ENCODE measurements at places on chromosomes 3 and 15.
A peak's percentile ranks its signal among the peaks of the same experiment; 100 is the strongest.

DNA sequence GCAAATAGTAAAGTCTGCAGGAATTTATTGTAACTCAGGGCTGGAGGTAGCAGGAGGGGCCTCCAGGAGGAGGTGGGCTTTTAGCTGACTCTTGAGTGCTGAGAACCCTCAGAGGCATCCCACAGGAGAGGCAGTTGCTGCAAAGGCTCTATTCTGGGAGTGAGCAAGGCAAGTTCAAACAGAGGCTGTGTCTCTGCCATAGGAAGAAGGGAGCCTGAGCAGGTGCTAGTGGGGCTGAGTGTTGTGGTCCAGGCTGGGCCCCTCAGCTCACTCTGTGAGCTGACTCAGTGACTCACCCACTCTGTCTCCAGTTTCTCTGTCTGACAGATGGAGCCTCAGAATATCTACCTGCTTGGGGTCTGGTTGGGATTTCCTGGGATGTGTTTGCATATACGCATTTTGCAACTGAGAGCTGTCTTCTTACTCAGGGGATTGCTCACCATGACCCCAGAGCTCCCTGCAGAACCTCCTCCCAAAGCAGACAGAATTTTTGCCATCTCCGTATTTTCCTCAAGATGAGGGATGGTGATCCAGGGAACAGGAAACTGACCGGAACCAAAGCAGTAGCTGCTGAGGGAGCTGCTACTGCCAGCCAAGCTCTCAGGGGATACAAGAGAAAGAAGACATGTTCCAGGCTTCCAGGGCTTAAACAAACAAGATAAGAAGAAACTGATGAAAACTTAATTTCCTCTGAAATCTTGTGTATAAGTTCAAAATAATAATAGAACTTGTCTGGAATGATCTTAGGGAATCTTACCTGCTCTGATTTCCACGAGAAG is 13.6 kb upstream of the NOX5 start:
- DNase-seq, result peak; percentile 78

GRCh38 chr3:188465311-188465710 is 311.4 kb downstream of the LPP start:
- DNase-seq, result no peak

GRCh38 chr3:26715431-26715830 is 92.9 kb downstream of the LRRC3B start:
- no peak for DNase-seq

DNA sequence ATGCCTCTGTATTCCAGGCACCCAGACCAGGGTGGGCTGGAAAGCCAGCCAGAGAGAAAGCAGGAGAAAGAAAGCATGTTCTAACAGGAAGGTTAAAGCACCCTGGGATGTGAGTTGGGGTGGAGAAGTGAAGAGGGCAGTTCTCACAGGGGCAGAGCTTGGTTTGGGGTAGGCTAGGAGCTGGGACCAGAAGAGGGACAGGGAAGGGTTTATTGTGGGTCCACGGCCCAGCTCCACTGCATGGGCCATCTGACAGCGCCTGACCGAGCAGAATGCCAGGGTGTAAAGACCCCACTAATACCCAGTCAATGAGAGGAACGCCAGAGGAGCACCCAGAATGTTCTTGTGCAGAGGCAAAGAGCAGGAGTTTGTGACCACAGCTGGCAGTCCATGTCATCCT is 27.1 kb upstream of the MAGEF1 start:
- no peak for DNase-seq

DNA sequence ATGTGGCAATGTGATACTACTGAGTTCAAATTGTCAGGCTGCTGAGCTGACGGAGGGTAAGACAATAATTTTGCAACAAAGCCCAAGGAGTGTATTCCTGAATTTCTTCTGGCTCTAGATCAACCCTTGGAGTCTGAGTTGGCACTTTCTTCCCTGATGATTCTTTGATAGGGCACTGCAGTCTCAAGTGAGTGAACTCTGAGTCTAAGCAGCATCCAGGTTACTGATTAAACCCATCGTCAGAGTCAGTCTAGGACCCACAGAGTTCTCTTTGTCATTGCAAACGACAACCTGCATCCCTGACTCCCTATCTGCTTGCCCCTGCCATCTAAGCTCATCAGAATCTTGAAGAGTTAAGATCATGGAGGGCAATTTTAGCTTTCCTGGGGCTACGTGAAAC is 58.6 kb downstream of the MME start:
- no peak for DNase-seq

- no peak for DNase-seq
Measured at GRCh38 chr3:56800832-56801661, 702 bp downstream of the ARHGEF3 start.

- peak; percentile 59 for DNase-seq
Measured at GRCh38 chr15:39361497-39361896, 219.4 kb upstream of the THBS1 start.

DNA sequence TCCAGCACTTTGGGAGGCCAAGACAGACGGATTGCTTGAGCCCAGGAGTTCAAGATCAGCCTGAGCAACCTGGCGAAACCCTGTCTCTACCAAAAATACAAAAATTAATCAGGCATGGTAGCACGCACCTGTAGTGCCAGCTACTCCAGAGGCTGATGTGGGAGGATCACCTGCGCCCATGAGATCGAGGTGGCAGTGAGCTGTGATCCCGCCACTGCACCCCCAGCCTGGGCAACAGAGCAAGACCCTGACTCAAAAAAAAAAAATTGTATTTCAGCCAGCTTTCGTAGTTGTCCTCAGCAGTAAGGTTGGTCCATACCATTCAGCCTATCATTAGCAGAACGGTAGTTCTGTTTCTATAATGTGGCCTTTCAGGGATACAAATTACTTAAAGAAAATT is 66.6 kb upstream of the FURIN start:
- no peak for DNase-seq

GRCh38 chr3:130379274-130379673 is 33.8 kb downstream of the COL6A5 start:
- peak; percentile 20 for DNase-seq

GRCh38 chr3:146090521-146090920 is 70.5 kb downstream of the PLOD2 start:
- DNase-seq, result no peak

- no peak for DNase-seq
Measured at GRCh38 chr3:171260899-171261298, 199.3 kb downstream of the TNIK start.

GRCh38 chr15:48565560-48566482 is 79.7 kb downstream of the FBN1 start:
- no peak for DNase-seq

DNA sequence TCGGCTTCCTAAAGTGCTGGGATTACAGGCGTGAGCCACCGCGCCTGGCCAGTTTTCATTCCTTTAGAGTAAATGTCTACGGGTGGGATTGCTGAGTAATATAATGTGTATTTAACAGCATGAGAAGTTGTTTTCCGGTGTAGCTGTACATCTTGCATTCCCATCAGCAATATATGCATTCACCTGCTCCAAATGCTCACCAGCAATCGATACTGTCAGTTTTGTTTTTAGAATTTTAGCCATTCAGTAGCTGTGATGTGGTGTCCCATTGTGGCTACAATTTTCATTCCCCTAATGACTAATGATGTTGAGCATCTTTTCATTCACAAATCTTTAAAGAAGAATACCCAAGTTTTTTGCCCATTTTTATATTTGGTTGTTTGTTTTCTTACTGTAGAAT is 134.8 kb upstream of the RGMA start:
- no peak for DNase-seq

DNA sequence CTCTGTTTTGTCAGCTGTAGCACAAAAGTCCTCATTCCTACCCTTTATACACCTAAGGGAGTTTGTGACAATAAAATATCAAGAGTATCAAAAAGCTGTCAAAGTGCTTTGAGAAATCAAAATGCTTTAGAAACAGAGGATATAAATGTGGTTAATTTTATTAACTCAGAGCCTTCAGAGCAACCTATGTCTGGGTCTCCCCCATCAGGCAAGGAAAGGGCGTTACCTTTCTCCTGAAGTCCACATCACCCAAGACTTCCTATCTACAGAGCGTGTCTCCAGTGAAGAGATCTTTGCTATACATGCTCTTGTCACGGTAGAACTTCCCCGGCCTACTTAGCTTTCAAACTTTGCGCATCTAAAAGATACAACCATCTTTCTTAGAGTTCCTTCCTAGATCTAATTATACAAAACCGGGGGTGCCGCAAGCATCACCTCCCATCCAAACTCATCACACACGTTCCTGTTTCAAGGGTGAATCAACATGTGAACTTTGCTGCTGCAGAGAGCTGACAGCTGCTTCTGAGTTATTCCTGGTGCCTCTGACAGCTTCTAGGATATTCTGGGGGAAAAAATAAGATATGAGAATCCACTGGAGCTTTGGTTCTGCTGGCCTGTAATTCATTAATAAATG is 93.0 kb downstream of the RARB start:
- no peak for DNase-seq

- no peak for DNase-seq
Measured at GRCh38 chr3:12182687-12183441, 24.2 kb upstream of the TIMP4 start.

DNA sequence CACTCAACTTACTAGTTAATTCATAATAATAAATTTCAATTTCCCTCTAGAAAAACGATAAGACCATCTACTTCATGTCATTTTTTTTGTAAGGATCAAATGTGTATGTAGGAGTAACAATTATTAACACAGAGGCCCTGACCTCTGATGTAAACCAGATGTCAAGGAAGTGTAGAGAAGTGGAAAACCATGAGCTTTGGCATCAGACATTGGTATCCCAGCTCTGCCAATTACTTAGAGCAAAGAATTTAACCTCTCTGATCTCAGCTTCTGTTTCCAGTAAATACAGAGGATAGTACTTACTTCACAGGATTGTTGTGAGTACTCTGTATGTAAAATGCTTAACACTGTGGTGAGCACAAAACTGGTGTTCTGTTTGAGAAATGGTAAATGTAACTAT is 17.5 kb downstream of the AQR start:
- DNase-seq, result no peak

- DNase-seq, result no peak
Measured at GRCh38 chr3:186118692-186119091, 9.8 kb upstream of the ETV5 start.

- peak; percentile 25 for DNase-seq
Measured at GRCh38 chr3:46628901-46629369, 16.6 kb downstream of the FAM240A start.

DNA sequence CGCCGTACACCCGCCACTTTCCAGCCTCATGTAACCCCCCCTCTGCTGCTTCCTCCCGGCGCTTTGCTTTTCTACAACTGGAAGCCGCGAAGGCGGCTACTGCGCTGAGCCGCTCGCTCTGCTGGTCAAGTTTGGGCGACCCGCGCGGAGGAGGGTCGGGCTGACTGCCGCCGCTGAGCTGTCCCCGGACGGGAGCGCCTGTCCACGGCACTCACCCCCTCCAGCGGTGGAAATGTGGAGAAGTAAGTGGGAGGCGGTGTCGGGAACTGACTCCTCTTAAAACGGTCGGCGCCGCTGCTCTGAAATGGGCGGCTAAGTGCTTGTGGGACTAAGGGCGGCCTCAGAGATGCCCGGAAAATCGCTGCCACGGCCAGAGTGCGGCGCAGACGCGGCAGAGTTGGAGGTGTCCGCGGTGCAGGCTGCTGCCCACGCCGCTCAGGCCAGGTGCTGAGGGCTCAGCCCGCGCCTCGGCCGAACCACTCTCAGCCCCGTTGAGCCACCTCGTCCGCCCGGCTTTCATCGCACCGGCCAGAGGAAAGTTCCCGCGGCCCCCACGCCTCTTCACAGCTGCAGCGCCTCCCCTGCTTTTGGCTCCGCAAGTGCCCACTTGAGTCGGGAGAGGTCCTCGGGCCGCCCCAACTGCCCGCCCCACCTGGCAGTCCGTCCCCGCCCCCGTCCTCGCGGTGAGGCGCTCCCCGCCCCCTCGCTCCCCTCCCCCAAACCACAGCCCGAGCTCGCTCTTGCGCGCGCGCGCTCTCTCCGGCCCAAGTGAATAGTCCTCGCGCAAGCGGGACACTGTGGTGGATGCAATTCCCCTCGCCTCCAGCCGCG is at the start of gene EPHA6:
Gene EPHA6 (plus strand): TSS at position 775 of the 831 bp plus-strand sequence.
- peak; percentile 18 for DNase-seq

GRCh38 chr3:32888739-32889138 is 62.7 kb upstream of the CCR4 start:
- DNase-seq, result no peak

GRCh38 chr3:128603811-128604775 is 46.5 kb downstream of the RPN1 start:
- DNase-seq, result no peak

GRCh38 chr3:126895178-126896066 is 87.5 kb upstream of the PLXNA1 start:
- peak; percentile 88 for DNase-seq

- peak; percentile 79 for DNase-seq
Measured at GRCh38 chr15:28977377-28978010, 91.7 kb downstream of the APBA2 start.

- peak; percentile 69 for DNase-seq
Measured at GRCh38 chr15:99931703-99932603, 198.7 kb upstream of the LYSMD4 start.

DNA sequence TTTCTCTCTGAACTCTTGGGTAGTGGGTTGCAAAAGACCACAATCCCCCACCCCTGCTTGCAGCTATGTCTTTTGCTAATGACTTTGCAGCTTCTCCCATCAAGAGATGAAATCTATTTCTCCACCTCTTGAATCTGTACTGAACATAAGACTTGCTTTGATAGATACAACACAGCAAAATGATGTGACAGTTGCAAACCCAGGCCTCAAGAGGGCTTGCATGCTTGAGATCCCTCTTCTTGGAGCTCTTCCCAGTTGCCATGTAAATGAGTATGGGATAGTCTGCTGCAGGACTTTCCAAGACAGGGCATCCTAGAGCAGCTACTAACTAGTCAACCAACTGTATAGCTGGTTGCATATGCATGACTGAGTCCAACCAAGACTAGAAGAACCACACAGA is 783.6 kb downstream of the PDCD6IP start:
- peak; percentile 38 for DNase-seq

Measured in myocyte (in vitro differentiated cells).